ENCODE measurements at places on chromosomes 2 and 18.

GRCh38 chr2:150097901-150098531 is 389.5 kb downstream of the RND3 start:
- DNase-seq: no peak

DNA sequence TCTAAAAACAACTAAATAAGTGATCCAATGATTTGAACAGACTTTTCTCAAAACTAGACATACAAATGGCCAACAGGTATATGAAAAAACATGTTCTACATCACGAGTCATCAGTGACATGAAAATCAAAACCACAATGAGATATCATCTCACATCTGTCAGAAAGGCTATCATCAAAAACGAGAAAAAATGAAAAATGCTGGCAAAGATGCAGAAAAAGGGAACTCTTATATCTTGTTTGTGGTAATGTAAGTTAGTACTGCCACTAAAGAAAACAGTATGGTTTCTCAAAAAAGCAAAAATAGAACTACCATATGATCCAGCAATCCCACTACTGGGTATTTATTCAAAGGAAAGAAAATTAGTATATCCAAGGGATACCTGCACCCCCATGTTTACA is 255.3 kb upstream of the FBXO11 start:
- DNase-seq: no peak

GRCh38 chr2:185337033-185337432 is 401.6 kb upstream of the FSIP2 start:
- no peak for DNase-seq

- no peak for DNase-seq
Measured at GRCh38 chr2:8986327-8986976, 17.0 kb downstream of the MBOAT2 start.

- no peak for DNase-seq
Measured at GRCh38 chr2:218658671-218659257, 659 bp downstream of the ZNF142 start.

- DNase-seq: no peak
Measured at GRCh38 chr18:57089702-57090101, 57.2 kb upstream of the BOD1L2 start.

DNA sequence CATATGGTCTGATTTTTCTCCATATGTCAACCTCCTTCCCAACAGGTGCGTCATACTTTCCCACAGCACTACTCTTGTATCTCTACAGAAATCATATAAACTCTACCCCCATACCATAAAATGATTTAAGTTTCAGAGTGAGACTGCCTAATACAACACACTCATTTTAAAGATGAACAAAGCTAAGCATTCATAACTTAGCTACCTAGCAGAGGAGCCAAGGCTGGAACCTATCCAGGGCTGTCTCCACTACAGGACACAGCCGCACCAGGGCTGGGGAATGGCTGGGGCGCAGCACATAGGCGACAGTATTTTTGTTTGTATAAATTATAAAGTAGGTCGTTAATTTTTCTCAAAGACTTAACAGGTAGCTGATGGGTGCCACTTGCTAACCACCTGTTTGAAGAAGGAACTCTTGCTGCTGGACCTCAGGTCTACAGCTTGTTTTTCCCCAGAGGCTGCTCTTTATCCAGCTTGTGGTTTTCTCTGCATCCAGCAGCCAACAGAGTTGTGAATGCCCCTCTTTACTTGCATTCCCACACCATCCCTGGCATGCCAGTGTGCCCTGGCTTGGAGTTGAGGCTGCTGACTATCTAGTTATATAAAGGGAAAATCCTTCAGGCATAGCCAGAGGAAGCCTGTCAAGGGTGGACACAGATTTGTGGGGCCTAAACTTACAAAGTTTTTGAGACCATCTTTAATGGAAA is 62.0 kb downstream of the HNRNPLL start:
- DNase-seq: no peak

- DNase-seq: no peak
Measured at GRCh38 chr18:72848503-72849237, 19.1 kb downstream of the NETO1 start.

DNA sequence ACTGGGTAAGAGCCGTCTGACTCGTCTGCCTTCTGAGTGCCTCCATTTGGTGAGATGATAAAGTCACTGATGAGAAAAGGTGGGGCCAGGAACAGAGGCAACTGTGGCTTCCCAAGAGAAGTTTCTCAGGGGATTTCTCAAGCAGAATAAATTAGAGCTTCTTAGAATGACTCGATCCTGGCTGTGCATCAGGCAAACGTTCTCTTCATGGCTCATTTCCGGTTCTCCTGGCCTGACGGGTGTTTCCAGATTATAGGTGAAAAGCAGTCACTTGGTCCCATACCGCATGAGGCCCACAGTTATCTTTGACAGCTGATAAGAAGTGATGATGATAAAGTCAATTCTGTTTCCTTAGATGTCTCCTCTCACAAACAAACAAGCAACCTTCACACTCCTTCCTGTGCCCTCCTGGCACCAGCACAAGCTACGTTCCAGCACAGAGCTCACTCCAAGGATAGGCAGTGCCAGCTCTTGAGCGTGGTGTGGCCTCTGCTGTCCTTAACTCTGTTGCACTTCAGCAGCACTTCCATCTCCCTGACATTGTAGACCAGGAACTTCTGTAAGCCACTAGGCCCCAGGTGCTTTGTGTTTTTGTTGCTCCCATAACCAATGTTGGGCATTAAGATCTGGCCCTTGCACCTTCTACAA is 37.8 kb upstream of the KCNF1 start:
- no peak for DNase-seq

DNA sequence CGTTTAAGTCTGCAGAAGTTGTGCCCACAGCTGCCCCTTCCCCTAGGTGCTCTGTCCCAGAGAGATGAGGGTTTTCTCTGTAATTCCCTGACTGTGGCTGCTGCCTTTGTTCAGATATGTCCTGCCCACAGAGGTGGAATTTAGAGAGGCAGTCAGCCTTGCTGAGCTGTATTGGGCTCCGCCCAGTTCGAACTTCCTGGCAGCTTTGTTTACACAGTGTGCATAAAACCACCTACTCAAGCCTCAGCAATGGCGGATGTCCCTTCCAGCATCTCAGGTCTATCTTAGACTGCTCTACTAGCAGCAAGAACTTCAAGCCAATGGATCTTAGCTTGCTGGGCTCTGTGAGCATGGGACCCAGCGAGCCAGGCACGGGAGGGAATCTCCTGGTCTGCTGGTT is 48.1 kb downstream of the LHCGR start:
- DNase-seq: no peak

DNA sequence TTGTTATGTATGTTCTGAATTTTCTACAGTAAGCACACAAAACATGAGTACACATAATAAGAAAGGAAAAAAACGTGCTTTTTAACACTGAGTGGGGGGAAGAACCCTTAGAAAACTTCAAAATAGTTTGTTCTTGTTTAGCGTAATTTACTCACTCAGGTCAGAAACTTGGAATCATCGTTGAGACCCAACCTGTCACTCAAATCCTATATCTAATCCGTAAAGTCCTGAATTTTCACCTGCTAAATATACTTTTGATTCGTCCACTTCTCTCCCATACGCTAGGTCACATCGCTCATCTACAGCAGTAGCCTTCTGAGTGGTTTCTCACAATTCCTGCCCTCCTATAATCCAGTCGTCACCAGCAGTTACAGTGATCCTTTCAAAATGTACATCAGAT is 767 bp downstream of the TPRKB start:
- no peak for DNase-seq

- no peak for DNase-seq
Measured at GRCh38 chr2:3267869-3268704, 109.5 kb downstream of the EIPR1 start.

- DNase-seq: peak; percentile 91
Measured at GRCh38 chr18:6747646-6748045, 18.1 kb downstream of the ARHGAP28 start.

DNA sequence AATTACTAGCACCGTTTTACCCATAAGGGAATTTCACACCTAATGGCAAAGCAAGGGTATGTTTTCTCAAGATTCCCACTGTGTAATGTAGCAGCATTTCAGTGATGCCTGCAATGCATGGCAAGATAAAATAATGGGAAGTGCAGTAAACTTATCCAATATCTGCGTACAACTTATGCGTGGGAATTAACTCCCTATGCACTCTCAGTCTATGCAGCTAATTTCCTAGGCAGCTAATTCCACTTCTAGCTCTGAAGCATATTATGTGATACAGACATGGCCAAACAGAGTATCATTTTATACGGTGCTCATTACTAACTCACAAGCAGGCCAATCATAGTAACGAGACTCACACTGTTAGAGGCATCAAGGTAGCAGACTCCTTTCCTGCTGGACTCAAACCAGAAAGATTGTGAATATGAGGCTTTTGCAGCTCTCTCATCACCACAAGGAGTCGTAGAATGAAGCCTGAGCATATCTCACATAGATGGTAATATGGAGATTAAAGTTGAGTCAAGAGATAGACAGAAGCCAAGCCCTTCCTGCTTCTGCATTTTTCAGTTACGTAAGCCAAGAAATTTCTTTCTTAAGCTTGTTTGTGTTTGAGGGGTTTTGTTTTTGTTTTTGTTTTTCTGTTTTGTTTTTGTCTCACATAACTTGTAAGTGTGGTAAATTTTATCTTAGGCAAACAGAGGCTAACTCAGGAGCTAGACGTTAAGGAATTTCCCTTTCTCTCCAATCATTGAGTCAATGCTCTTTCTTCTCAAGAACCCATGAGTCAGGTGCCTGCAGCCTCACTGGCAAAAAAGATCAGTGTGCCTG is 34.8 kb upstream of the ITGAV start:
- DNase-seq: no peak

- DNase-seq: no peak
Measured at GRCh38 chr2:80361904-80362303, 57.4 kb upstream of the LRRTM1 start.

DNA sequence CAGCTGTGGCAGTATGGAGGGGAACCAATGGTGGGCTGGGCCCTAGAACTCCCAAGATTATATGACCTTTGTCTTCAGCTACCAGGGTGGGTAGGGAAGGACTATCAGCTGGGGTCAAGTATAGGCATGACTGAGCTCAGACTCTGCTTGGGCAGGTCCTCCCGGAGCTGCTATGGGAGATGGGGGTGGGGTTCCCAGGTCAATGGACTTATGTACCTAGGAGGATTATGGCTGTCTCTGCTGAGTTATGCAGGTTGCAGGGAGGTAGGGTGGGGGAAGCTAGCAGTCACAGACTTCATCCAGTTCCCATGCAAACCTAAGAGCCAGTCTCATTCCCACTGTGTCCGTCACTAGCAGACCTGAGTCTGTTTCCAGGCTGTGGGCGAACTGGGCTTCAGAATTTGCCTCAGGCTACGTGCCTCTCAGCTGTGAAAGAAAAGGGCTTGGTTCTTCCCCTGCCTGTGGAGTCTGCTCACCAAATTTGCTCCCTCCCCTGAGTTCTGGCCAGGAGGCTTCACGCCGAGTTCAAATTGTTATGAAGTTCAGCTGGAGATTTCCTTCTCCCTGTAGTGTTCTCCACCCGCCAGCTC is 985.8 kb upstream of the NRXN1 start:
- DNase-seq: no peak

DNA sequence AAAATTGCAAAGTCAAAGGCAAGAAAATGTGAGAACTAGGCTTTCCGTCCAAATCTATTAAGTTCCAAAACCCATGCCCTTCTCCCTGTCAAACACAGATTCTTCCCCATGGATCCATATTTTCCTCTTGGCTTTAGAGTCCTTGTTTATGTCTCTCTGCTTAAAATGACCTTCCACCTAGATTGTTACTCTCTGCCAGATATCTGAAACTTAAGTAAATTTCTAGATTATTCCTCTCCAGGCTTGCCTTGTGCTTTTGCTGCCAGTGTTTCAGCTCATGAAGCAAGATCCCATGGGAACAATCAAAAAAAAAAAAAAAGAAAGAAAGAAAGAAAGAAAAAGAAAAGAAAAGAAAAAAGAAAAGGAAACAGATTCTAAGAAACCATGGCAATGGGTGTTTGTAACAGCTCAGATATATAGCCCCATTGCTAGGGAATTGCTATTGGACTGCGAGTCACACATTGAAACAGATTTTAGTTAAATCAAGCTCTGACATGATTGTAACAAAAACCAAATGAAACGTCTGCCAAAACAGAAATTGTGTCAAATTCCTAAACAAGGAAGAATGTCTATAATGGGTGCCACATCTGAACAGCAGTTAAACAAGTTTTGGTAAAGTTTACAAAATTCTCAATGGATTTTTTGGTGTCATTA is 660.7 kb upstream of the CNTNAP5 start:
- DNase-seq: no peak

GRCh38 chr18:36017232-36017631 is 44.8 kb downstream of the RMP24 start:
- no peak for DNase-seq

DNA sequence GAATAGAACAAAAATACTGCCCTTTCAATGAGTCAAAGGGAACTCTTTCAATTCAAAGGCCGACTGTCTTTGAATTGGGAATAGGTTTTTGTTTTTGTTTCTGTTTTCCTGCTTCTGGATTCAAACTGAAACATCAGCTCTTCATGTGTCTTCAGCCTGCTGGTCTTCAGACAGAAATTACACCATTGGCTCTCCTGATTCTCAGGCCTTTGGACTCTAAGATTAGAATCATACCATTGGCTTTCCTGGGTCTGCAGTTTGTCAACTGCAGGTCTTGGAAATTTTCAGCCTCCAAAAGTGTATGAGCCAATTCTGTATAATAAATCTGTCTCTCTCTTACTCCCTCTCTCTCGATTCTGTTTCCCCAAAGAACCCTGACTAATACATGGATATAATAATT is 31.1 kb downstream of the CTLA4 start:
- DNase-seq: no peak

- DNase-seq: peak; percentile 94
Measured at GRCh38 chr2:152558158-152558984, 158.9 kb downstream of the PRPF40A start.

GRCh38 chr2:1766425-1766824 is 22.1 kb upstream of the PXDN start:
- DNase-seq: no peak

GRCh38 chr18:73245345-73245744 is 377.6 kb upstream of the NETO1 start:
- DNase-seq: no peak

DNA sequence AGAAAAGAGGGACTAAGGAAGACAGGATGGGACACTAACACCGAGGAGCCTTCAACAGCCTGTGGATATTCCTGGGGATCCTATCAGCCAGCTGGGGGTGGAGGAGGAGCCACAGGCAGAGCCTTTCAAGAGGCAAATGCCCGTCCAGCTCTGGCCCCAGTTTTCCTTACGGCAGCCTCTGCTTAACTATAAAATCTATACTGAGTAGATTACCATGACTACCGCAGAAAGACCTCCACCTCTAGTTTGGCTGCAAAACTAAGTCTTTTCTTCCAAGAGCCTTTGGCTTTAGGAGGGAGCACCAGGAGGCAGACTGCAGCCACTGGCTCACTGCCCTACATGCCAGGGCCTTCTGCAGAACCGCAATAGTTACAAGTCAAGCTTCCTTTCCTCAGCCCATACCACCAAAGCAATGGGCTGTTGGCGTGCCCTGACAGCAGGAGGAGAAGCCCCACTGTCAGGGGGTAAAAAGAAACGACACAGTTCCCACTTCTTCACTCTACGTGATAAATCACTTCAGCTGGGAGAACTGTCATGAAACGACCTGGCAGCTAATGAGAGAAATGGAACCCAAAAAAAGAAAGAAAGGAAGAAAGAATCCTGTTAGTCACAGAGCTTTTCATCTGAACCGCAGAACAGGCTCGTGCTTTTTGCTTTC is 25.1 kb upstream of the CREB1 start:
- DNase-seq: peak; percentile 80
